ENCODE measurements at places on chromosomes 6 and 20. TPM values are rescaled to one million over a fixed set of nuclear protein-coding genes. Genes with fewer than 3 reads are reported as not detected.

TRIM31 gene
- not detected for total RNA-seq

YIPF3 gene
- 69.9 TPM for total RNA-seq

MACROD2 gene
- total RNA-seq, result 3.6 TPM

COL9A1 gene
- total RNA-seq, result 0.08 TPM

GSTA2 gene
- not detected for total RNA-seq

REM1 gene
- 1.5 TPM for total RNA-seq

CDH26 gene
- 1.3 TPM for total RNA-seq

PNPLA1 gene
- not detected for total RNA-seq

UST gene
- 3.3 TPM for total RNA-seq

SLC22A7 gene
- not detected for total RNA-seq

- DNase-seq, result no peak
Measured at GRCh38 chr6:41438746-41439145, 103.3 kb downstream of the NCR2 start.

- DNase-seq, result no peak
Measured at GRCh38 chr20:62647521-62648317, 5.4 kb downstream of the SLCO4A1 start.

GRCh38 chr6:45504947-45505346 is 127.2 kb upstream of the SUPT3H start:
- no peak for DNase-seq

DNA sequence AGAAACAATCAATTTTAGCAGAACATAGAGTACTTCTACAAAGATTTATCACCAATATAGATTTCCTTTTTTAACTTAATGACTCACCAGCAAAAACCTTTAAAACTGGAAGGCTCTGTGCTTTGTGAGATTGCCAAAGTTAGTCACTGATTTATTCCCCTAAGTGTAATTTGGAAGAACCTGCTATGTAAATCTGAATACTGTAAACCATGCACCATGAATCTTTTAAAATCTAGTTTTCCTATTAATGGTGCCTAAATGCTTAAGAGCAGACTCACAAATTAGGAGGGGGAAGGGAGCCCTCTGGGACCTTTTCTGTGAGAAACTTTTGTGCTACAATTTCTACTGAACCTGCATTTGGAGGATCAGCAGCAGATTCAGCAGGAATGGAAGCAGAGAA is 57.8 kb upstream of the PNRC1 start:
- DNase-seq, result no peak

- no peak for DNase-seq
Measured at GRCh38 chr6:109381061-109381746, 1.1 kb downstream of the CD164 start.

- DNase-seq, result no peak
Measured at GRCh38 chr6:16635810-16636602, 125.3 kb downstream of the ATXN1 start.

- DNase-seq, result no peak
Measured at GRCh38 chr6:130466052-130466747, 100.4 kb downstream of the TMEM200A start.

GRCh38 chr6:90080876-90081481 is 186.7 kb downstream of the GJA10 start:
- DNase-seq, result no peak

GRCh38 chr6:103769431-103769830 is 1090.3 kb downstream of the HACE1 start:
- no peak for DNase-seq

- no peak for DNase-seq
Measured at GRCh38 chr6:16403831-16404230, 165.4 kb downstream of the GMPR start.

DNA sequence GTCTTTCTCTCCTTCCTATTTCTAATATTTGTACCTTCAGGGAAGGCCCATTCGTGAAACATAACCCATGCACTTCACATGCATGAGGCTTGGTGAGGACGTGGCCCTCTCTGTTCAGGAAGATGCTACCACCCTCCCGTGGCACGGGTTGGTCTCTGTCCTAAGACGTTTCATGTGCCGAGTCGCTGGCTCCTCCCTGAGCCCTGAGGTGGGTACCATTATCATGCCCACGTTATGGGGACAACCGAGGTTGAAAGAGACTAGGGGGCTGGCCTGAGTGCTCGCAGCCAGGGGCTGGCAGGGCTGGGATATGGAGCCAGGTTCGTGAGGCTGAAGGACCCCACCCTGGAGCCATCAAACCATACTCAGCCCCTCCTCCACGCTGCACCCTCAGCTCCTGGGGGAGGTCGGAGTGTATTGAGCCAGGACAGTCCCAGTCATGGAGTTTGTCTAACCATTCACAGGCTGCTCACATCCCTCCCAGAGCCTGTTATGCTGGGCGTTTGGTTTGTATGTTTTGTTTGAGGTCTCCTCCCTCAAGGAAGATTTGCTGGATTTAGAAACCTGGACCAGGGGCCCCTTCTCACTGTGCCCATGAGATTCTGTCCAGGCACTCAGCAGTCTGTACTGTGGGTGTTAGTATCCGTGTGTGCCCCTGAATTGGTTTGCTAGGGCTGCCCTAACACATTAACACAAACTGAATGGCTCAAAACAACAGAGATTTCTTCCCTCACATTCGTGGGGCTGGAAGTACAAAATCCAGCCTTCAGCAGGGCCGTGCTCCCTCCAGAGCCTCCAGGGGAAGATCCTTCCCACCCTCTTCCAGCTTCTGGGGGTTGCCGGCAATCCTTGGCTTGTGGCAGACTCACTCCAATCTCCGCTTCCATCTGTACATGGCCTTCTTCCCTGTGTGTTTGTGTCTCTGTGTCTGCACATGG is 88.3 kb downstream of the ANKRD60 start:
- no peak for DNase-seq

- DNase-seq, result no peak
Measured at GRCh38 chr6:169966312-169967181, 215.1 kb downstream of the ERMARD start.

DNA sequence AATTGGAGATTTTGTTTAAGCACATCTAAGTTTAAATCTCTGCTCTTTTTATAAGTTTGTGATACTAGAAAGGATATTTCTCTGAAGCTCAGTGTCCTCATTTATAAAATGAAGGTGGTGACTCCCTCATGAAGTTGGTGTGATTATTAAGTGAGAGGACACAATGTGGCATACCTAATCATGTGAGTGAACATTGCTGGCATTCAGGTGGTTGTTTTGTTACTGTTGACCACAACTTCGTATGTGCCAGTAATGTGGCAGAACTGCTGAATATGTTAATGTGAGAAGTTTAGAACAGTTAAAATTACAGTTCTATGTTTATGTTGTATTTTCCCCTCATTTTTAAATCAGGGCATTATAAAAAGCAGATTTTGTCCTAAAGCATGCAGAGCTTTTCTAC is 127.2 kb downstream of the STXBP5 start:
- no peak for DNase-seq

GRCh38 chr6:11536795-11537194 is 754 bp upstream of the TMEM170B start:
- DNase-seq, result no peak

DNA sequence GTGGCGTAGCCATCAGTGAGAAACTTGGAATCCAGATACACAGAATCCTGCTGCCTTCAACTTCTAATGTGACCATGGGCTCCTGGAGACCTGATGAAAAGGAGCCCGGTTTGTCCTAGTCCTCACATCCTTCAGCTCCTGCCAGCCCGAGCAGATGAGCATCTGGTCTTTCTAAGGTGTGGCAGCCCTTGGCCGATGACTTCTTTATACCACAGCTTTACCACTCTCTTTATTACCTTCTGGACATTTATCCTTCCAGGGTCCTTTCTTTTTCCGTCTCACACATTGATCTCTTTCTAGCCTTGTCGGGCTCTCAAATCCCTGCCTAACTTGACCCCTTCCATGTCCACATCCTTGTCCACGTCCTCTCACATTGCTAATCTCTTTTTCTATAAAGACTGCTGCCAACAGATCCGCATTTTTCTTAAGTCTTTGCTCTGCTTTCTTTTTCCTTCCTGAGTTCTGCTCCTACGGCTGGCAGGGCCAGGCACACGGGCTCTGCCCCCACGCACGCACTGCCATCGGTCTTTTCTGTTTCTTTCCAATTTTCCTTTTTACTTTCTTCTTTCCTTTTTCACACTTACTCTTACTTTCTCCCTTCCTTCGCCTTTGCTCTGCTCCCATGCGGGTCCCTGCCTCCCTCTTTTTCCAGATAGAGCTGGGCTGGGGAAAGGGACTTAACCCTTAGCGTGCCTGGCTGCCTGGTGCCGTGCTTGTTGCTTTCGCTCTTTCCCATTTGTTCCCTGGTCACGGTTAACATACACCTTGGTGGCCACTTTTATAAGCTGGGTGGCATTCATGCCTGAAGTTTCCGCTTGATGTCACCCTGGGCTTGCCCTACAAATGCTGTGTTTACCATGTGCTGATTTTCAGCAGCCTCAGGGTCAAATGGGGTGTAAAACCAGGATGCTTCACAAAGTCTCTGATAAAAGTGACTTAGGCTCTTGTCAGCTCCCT is 9.4 kb upstream of the GMPR start:
- DNase-seq, result no peak

- DNase-seq, result no peak
Measured at GRCh38 chr6:2853769-2854395, 12.2 kb upstream of the SERPINB1 start.

DNA sequence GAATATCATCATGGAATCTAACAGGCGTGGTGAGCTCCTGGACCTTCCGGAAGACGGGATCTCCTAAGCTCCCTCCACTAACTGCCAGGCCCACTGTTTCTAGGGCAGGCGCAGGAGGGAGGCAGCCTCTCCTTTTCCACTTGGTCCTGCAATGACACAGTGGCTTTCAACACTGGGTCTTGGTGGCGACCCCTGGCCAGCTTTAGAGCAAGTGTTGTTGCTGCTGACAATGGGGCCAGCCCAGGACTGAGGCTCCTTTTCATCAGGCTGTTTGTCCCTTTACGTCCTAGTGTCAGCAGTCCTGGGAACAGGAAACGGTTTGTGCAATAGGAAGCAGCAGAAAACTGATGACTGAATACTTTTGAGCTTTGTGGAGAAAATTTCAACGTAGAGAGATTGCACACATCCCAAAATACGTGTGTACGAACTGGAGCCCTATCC is 9.7 kb upstream of the QKI start:
- no peak for DNase-seq

- DNase-seq, result peak; percentile 46
Measured at GRCh38 chr20:64223526-64224067, 32.0 kb upstream of the PCMTD2 start.

- DNase-seq, result no peak
Measured at GRCh38 chr6:34961082-34961481, 72.0 kb downstream of the ANKS1A start.

DNA sequence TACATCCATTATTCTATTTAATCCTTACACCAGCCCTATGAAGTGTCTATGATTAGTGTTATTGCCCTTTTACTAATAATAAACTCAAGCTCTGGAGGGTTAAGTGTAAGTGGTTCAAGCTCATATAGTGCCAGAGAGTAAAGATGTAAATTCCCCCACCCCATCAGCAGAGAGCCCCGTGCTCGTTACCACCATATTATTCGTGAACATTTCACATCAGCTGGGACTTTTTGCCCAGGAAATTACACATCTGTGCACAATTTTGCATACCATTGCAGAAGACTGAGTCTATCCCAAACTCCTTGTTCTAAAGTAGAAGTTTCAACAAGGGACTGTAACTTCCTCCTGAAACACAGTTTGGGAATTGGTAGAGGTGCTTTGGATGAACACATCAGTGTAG is 220.1 kb downstream of the BCAS1 start:
- no peak for DNase-seq

DNA sequence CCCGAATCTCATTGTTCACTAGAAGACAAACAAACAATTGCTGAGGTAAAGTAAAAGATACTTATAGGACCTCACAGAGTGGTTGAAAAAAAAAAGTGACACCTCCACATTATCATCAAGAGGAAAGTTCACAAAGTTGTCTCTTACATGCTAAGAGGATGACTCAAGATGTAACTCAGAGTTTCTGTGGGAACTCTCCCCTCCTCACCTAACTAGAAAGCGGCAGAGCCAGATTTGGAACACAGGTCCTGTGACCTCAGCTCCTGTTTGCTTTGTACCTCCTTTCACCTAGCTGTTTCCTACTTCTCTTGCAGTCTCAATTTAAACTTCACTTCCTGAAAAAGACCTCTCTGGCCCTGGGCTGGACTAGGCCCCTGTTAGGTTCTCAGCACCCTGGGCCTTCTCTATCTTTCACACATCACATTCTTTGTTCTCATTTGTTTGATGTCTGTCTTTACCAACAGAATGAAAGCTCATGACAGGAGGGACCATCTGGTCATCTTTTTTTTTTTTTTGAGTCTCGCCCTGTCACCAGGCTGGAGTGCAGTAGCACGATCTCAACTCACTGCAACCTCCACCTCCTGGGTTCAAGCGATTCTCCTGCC is 60.8 kb downstream of the CD24 start:
- no peak for DNase-seq

DNA sequence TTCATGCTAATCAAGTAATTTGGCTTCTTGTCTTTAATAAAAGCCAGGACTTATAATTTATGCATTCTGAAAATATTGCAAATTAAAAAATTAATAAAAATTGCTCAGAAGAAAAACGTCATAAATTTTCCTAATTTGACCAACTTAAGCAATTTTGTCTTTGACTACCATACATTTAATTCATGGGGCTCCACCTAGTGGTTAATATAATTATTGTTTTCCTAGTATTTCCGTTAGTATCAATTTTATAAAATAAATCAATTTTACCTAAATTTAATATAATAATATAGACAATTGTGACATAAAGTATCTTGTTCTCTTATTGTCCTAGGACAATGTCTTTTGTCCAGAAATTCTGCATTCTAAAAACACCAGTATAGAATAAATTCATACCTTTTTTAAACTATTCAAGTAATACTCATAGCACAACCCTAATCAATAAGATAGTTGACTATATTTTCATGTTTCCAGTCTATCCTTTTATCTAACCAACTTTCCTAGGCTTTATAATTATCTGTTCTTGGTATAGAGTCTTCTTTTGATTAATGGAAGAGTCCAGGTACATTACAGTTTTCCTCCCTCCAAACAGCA is 319.9 kb downstream of the TRDN start:
- DNase-seq, result no peak

GRCh38 chr20:44389871-44390270 is 34.4 kb downstream of the HNF4A start:
- no peak for DNase-seq

- DNase-seq, result no peak
Measured at GRCh38 chr6:124974771-124975377, 12.6 kb downstream of the RNF217 start.

GRCh38 chr6:83461438-83461837 is 30.6 kb upstream of the ME1 start:
- DNase-seq, result no peak

DNA sequence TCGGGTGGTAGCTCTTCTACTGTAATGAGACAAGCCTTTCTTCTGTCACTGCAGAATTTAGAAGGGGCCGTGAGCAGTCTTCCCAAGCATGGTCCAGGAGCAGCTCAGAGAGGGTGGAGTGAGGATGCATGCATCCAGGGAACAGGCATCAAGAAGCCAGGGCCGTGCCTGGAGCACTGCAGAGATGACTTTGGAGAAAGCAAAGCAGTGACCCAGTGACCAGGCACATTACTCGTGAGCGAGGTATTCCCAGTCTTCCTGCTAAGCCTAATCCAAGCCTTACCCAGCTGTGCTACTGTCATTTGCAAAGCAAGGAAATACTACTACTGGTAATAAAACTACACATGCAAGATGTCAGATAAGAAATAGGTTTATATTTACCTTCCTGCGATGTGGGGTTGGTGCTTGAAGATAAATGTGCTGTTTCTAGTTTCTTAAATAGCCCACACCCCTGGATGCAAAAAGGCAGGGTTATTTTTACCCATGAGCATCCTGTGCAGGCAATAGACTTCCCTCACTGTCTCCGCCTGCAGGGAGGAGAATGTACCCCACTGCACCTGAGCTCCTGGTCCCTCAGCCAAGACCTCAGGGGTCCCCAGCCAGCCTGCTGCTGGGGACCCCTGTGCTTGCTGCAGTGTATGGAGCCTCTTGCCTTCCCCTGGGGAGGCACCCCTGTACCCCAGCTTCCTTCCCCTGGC is 62.9 kb downstream of the SSR1 start:
- no peak for DNase-seq

Measured in left ventricle myocardium inferior (tissue), 1 donor.